CD8-positive, alpha-beta memory T cell (primary cell): ENCODE measurements at places on chromosomes 1 and 21.

DNA sequence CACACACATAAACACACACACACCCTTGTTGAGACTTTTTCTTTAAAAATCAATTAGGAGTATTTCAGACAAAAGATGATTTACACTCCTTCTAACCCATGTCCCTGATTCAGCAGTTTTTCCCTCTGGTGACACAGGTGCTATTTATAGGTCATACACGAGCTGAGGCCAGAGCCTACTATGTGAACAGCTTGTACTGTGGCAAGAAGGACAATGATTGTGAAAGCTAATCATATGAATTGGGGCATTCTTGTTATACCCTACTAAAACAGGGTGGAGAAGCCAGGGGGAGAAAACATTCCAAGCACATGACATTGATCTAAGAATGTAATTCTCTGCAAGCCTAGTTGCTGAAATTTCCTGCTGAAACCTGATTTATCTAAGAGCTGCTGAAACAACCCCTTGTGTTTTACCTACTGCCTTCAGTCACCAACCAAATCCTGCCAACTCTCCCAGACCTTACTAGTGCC, 60.3 kb downstream of the XCL1 start:
- no peak for DNase-seq

GRCh38 chr1:87077959-87078639, 163.7 kb downstream of the HS2ST1 start:
- no peak for DNase-seq

- DNase-seq, result no peak
Observed at GRCh38 chr1:152699746-152700145, 1.6 kb downstream of the LCE2A start.

- DNase-seq, result no peak
Observed at GRCh38 chr1:100734676-100735075, 15.1 kb downstream of the VCAM1 start.

DNA sequence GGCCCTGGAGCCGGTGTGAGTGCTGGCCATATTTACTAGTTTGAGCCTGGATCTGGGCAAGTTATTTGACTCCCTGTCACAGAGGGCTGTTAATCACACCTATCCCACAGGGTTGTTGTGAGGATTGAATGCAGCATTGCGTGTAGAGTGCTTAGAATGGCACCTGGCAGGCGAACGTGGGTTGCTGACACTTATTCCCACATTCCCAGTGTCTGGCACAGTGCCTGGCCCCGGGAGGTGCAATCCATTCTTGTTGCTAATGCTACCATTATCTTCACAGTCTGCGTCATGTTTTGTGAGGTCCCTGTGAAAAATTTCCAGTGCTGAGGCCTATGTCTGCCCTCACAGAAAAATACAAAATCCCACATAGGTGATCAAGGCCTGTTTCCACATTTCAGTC, 66.1 kb downstream of the CD2 start:
- DNase-seq, result no peak

DNA sequence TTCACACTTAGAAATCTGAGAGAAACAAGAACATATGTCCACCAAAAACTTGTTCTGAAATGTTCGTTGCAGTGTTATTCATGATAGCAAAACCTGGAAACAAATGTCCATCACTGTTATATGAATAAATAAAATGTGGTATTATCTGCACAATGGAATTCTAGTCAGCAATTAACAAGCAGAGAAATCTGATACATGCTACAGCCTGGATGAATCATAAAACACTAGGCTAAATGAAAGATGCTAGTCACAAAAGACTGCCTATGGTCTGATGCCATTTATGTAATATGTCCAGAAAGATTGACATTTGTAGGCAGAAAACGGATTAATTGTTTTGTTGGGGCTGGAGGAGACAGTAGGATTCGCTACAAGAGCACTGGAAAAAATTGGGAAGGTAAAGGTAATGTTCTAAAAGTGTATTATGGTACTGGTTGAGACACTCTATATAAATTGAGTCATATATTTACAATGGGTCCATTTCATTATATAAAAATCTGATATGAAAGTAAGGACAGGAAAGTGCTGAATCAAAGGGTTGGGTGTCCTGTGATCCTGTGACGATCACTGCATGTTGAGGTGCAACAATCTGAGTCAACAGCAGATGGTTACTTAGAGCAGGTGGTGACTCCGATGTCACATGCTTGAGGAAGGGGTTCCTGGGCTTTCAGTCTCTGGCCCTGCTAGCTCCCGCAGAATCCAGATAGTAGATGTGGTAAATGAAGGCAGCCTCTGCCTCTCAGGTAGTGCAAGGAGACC, 102.1 kb upstream of the NBPF4 start:
- no peak for DNase-seq

DNA sequence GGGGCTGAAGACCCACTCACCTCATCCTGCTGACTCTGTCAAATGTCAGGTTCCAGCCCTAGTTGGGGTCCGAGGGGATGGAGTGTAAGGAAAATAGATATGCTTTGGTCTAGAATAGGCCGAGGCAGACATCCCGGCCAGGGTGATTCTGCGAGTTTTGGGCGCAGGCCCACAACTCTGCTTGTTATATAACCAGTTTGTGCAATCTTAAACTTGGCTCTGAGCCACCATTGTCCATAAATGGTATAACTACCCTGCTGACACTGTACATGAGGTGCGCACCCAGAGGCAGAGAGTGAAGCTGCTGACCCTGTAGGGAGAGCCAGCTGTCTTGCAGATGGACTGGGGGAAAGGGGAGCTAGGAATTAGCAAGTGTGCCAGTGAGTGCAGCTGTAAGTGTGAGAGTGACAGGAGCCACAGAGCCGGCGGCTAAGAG, 1388.8 kb downstream of the AMY1C start:
- DNase-seq, result no peak

DNA sequence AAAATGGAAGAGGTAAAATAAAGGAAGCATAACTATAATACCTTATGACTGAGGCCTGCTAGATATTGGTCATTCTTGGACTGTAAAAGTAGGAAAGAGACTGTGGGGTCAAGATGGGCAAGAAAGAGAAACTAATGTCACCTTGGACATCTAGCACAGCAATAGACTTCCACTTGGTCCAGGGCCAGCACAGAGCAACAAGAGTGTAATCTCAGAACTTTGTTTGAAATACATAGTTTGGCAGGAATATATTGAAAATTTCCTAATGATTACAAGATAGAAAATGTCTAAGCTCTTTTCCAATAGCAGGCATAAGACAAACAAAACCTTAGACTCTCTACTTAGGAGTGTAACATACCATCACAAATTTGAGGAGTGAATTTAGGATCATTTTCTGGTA, 4.6 kb downstream of the LRRC8C start:
- DNase-seq, result no peak

- no peak for DNase-seq
Observed at GRCh38 chr1:237556911-237557310, 333.8 kb downstream of the ZP4 start.

DNA sequence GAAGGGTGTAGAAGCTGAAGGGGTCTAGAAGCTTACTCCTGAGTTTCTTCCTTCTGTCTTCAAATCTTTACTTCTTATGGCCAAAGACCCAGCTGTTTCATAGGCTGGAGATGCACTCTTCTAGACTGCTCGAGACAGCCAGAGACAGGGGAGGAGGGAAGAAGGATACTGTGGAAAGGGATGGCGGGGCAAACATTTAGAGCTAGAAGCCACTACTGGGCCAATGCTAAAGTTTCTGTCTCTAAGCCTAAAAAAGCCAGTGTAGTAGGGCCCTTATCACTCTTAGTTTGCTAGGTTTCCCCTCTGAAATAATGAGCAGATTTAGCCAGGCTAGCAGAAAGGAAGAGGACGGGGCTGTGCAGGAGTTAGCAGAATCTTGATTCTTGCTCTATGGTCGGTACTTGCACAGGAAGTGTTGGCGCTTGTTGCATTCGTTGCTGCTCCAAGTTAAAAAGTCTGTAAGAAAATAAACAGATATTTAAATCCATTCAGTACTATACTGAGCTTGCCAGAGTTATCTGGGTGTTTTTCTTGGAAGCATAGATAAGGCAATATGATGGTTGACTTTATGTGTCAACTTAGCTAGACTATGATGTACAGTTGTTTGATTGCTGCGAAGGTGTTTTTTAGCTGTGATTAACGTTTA, 16.9 kb downstream of the REG4 start:
- DNase-seq, result no peak

DNA sequence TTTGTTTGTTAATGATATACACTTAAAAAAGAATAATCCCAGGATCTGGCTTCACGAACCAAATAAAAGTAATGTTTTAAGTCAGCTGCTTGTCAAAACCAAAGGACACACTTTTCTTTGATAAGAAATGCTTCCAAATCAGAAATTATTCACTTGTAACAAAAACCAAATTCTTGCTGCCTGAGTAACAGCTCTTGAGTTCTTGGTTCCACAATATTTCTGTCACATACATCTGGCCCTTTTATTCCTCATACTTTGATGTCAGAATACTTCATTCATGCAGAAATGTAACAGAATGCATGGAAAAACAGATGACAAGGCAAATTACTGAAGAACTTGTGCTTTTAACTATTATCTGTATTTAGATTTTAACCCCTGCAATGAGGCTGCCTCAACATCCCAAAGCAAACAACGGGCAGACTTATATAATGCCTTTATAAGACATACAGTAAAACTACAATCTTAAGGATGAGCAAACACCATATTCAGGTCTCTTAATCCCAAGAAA, 1.5 kb downstream of the VAMP4 start:
- no peak for DNase-seq

DNA sequence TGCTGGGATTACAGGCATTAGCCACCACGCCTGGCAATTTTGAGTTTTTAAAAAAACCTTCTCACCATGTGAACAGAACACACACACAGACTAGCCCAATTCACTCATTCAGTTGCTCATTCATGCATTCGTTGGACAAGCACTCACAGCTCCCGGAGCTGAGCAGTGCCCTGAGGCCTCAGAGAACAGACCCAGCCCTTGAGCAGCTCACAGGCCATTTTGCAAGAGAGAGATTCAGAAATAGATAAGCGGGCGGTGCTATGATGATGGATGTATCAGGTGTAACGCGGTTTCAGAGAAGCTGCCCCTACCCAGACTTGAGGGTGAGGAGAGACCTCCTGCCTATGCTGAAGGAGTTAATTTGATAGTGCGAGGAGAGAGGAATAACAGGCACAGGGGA, 18.6 kb downstream of the PTAFR start:
- DNase-seq, result no peak

GRCh38 chr1:205598841-205599668, 32.8 kb downstream of the ELK4 start:
- no peak for DNase-seq

- peak; percentile 97 for DNase-seq
Observed at GRCh38 chr1:2133039-2133878, 61.3 kb downstream of the FAAP20 start.

DNA sequence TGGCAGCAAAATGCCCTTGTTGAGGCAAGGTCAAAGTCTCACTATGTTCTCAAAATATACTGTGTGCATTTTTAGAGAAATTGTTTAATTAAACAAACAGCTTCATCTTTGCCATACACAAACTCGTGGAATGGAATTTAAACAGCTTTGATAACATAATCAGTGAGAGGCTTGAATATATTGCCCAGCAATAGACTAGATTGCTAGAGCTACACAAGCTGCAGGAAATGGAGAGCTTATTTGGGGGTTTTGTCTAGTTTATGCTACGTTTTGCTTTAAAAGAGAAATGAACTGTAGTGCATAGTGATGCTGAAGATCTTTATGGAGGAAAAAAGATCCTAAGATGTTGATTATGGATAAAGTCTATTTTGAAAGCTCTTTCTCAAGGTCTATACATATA, 166.8 kb upstream of the HMCN1 start:
- DNase-seq, result no peak

DNA sequence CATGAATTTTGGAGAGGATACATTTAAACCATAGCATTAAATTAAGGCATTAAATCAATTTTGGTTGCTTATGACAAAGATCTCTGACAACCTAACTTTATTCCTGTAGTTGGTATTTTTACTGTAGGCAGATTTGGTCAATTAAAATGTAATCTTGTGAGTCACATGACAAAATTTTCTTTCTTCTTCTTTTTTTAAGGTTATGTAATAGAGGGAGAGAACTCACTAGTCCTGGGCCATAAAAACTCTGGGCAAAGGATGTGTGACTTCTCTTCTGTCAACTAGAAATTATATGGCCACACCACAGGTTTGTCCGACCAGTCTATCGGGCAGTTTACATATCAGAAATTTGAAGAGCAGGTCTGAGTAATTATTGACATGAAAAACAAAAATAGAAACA, 181.4 kb downstream of the RYR2 start:
- no peak for DNase-seq

- DNase-seq, result no peak
Observed at GRCh38 chr1:64172458-64172983, 30.9 kb upstream of the UBE2U start.

- no peak for DNase-seq
Observed at GRCh38 chr1:17594026-17594425, 54.5 kb downstream of the ARHGEF10L start.

DNA sequence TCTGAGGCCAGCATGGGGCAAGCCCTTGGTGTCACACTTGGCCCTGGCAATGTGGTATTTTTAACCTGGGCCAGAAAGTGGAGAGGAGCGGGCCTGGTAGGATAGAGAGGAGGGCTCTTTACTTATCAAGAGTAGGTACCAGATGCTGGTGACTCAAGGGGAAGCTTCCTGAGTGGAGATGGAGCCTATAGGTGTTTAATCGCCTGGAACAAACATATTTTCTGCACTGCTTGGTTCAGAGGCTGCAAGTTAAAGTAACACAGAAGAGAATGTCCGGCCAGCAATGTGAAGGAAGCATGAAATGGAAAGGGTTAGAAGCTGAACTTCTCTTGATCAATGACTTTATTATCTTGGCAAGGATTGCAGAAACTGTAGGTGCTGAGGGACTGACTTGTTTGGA, 74.3 kb downstream of the DDR2 start:
- no peak for DNase-seq

- DNase-seq, result no peak
Observed at GRCh38 chr1:161140755-161141400, 8.4 kb upstream of the DEDD start.

DNA sequence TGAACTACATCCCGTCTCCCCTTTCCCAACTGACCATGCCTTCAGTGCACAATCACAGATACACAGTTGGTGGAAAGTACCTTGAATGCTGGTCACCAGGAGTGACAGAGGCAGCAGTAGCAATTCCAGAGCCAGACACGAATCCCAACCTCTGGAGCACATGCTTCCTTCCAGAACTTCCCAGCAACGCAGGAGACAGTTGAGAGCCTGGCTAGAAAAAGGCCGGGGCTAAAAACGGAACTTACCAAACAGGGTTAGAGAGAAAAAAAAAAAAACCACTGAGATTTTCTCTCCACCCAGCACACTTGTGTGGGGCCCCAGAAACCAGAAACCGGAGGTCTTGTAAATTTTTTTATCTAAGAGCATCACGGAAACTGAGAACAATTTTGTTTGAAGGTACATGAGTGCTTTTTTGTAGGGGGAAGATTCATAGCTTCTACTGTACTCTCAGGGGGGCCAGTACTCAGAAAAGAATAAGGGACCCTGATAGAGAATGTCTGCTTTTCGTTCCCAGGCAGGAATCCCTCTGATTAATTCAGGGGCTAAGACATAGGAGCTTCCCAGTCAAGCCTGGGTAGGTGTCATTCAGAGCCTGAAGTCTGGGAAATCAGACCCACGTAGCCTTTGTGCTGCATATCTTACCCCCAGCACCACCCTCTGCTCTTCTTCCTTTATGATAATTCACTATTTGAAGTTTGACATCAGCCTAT, at the start of gene CD48:
TSS of gene CD48 (minus strand) at position 221 of the 710 bp plus-strand sequence. CDS start at position 162, 59 bp downstream.
- DNase-seq, result peak; percentile 37

- no peak for DNase-seq
Observed at GRCh38 chr1:213874789-213875188, 113.0 kb upstream of the PROX1 start.
